ENCODE measurements at places on chromosomes 2 and 18.

GRCh38 chr18:47829831-47830230 lies 100.6 kb downstream of the SMAD2 start:
- no peak for DNase-seq

GRCh38 chr2:24945907-24946306 lies 25.8 kb downstream of the DNAJC27 start:
- no peak for DNase-seq

DNA sequence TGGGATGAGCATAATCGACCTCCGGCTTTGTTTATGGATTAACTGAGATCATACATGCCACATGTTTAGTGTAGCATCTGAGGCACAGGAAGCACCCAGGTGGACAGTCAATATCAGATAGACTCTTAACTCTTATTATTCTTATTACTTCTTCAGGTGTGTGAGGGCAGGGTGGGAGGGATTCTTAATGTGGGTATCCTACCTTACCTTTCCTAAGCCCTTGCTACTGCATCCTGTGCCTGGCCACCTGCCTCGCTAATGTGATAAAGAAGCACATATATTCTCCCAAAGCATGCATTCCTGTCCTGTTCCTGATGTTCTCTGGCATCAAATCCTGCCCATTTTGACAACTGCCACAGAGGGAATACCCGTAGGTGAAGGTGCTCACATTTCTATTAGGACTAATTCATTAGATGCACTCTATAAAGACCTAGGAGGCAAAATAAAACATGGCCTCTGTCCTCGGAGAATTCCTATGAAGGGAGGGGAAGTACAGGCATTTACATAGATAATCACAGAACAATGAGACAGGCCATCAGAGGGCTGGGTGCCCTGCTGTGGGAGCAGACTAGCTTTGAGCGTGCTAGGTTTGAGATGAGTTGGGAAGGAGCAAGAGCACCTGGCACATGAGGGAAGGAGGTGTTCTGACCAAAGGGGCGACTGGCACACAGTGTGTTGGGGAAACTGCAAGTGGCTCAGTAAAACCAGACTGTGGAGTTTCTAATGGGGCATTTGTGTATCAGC lies 19.5 kb upstream of the CELF4 start:
- DNase-seq, result no peak

GRCh38 chr2:171066110-171066509 lies 94.6 kb downstream of the TLK1 start:
- no peak for DNase-seq

DNA sequence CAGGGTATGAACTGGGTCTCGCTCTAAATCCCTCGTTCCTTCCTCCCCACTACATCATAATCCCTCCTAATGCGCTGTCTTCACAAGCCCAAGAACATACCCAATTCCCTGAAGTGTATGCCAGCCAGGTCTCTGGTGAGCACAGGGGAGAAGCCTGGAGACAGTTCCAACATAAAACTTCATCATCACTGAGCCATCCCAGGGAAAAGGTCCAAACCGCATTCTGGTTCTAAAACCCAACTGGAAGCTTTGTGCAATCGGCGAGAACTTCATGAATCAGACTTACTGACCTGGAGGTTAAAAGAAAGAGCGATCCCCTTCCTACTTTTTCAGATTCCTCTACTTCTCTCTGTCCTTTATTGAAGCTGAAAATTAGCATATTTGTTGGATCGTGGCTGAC lies 132.7 kb downstream of the ALPK2 start:
- no peak for DNase-seq

DNA sequence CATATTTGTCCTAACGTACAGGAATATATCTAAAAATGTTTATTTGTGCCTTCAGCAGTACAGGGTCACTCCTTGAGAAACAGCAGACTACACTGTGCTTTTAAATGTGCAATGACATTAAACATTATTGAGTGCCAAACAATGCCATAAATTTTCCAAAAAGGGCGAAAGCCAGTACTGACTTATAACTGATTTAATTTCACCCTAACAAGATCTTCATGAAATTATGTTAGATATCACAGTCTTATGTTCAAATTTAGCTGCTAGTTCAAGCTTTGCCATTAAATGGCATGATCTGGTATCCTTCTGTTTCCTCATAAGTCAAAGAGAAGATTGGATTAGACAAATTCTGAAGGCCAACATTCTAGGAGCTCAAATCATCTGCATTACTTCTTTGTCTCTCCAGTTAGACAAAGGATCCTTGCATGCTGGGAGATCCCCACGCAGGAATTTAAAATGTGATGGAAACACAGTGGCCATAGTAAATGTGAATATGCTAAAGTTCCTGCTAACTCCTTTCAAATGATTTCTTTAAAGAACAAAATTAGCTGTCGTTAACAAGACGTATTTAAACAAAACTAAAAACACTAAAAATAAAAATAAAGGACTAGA lies 129.3 kb upstream of the STON1 start:
- no peak for DNase-seq

- DNase-seq, result no peak
These were observed 1.3 kb upstream of the ZNF24 start for GRCh38 chr18:35345460-35345921.

GRCh38 chr2:66686755-66687154 lies 251.8 kb downstream of the MEIS1 start:
- DNase-seq, result no peak

DNA sequence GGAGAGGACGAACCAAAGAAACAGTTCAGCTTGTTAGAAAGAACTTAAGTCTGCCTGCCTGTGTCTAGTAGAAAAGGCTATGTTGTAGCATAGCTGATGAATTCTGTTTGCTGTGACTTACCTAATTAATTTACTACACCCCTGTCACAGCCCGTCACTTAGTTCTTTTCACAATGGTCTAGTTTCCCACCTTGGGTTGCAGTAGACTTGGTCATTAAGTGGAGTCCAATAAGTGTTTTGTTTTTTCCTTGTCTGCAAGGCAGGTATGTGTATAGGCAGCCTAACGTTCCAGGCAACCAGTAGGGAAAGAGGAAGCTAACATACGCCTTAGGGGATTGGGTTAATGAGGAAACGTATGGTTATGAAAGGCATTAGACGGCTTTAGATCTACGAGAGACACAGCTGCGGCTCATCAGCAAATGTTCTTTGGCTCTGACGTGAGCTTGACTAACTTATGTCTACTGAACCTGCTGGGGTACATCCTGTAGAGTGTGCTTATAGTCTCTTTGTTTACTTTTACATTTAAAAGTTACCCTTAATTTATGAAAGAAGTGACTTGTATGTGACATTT lies 180.1 kb downstream of the PRPF40A start:
- no peak for DNase-seq

DNA sequence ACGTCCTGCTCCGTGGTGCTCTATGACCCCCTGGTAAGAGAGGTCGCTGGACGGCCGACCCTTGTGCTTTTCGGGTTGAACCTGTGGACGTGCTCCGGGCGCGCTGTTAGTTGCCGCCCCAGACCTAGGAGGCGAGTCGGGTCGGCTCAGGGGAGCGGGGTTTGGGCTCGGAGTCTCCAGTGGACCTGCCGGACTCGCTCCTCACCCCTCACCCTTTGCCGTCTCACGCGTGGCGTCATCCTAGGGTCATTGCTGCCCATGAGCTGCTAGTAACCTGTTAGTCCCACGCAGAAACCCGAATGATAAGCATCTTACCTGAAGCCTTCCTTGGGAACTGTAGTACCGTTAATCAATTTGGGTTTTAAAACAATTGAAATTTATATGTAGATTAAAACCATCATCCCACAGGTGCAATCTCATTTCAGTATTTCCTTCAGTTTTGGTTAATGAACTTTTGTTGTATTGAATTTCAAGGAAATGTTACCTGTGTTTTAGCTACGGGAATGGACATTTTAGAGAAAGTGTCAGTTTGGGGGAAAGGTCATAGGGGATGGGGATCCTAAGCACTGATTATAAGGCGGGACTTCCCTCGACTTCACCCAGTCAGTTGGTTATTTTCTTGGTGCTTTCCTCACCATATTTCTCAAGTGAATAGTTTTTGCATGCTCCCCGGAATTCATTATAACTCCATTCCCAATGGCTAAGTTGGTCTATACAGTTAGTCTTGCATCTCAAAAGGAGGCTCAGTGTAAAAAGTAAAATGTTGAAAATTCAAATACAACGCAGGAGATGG lies 536 bp downstream of the ELP2 start:
- DNase-seq, result no peak

DNA sequence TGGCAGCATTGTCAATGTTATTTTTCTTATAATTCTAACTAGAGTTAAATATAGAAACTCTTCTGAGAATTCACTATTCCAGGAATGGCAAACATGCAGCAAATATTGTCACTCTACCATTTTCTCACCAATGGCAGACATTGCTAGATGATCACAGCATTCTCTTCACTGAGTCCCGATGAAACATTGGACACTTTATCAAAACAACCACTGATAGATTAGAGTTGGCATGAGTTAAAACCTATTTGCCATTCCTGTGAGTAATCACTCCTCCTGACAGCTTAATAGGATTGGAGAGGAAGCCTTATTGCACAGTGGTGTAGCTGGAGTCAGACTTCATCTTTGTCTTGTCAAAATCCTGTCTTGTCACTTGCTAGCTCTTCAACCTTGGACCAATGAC lies 163.9 kb upstream of the THUMPD2 start:
- DNase-seq, result no peak

DNA sequence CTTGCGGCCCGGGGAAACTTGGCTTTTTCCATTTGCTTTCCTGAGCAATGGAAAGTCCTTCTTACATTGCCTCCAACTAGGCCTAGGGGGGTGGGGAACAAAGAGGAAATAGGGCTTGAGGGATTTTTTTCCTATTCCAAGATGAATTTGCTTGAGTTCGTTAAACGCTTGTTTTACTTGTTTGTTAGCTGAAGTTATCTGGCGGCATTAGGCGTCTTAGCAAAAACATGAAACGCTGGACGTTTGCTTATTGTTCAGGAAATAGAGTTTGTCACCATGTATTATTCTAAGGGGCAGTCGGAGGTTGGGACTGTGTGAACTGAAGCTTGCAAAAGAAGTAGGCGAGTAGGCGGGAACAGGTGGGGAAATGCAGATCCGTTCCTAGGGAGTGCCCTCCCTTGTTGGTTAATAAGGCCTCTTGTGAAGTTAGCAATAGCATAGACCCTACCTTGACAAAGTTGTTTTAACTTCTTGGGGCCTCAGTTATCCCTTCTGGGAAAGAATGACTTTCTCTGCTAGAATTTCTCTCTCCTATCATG lies 1.9 kb downstream of the CABLES1 start:
- DNase-seq, result no peak

- no peak for DNase-seq
These were observed 352.9 kb downstream of the LPIN1 start for GRCh38 chr2:12099374-12099773.

DNA sequence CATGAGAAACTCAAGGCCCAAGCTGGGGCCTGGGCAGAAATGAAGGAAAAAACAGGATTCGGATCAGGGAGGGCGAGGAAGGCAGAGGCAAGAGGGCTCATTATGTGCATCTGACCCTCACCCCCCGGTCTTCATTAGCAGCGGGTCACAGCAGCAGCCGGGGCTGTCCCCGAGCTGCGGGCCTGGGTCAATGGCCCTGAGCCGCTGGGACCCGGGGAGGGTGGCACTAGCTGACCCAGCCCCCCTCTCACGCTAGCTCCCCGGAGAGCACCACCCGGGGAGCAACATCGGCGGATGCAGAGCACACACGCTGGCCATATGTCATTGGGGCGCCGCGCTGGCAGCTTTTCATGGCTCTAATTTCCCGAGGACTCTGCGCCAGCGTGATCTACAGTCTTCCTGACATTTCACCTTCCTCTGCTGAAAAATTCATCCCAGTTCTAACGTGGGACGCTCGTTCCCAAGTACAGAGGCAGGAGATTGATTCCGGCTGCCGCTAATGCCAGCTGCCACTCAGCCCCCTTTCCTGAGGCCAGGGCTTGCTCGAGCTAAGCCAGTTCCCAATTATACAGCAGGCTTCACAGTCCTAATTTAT lies 63.7 kb downstream of the EIPR1 start:
- no peak for DNase-seq

DNA sequence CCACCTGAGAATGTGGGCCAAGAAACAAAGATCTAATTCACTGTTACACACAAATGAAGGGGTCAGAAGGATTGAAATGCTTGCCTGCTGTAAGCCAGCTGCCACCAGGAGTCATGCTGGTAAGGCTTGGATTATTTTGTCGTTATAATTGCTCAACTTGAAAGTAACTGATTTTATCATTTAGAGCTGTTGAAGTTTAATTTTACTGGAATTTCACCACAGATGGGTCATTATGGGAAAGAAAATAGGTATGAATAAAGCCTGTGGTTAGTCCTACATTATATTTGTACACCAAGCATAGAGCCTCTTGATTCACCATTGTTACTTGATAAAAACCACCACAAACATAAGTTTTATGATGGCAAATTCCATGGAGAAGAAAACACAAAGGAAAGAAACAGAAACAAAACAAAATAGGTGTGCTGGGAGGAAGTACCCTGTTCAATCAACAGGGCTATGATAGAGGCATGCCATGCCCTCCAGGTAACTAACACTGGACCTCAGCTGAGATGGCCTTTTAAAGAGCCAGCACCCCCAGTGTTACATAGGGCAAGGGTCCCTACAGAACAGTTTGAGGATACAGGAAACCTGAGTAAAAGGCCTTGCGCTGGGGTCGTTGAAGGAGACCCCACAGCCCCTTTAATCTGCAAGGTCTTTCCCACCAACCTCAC lies 3.0 kb downstream of the CLEC4F start:
- DNase-seq, result no peak

DNA sequence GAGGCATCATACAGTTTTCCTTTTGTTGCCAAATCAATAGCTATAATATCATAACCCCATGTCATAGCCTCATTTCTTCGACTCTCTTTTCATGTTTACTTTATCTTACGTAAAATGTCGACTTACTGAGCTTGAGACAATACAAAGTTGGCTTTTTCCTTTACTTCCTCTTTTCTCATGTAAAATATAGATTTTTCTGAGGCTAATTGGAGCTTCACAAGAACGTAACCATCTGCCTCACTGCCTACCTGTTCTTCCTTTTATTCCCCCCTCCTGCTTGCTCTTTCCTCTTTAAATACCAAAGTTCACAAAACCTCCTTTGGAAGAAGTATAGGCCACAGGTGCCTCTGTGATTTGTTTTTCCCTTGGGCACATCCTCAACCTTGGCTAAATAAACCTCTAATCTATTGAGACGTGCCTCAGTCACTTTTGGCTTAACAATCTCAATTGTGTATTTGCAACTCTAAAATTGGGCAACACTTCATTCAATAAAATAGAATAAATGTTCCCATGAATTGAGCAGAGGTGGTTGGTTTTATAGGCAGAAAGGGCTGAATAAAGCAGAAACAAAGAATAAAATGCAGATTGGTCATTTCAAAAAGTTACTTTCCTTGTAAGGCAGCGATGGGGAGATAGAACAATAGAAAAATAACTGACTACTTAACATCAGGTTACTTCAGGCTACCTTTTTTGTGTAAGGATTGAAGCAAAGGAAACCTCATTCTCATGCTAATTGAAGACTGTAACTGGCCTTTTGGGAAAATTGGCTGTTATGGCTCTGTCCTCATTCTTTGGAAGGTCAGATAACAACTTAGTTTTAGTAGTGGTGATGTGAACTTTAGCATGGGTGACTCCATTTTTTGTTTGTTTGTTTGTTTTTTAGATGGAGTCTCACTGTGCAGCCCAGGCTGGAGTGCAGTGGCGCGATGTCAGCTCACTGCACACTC lies 21.3 kb downstream of the COMMD1 start:
- no peak for DNase-seq

- no peak for DNase-seq
These were observed 181.1 kb downstream of the SOCS6 start for GRCh38 chr18:70469916-70470315.

All from stimulated activated CD4-positive, alpha-beta T cell treated with anti-CD3 and anti-CD28 coated beads, Interleukin-1b, Interleukin-23, amount 100 ng/mL, for 4 hours (primary cell).